ENCODE measurements at places on chromosomes 11 and 22. TPM values are rescaled to one million over a fixed set of nuclear protein-coding genes. Genes with fewer than 3 reads are reported as not detected.

The CNIH2 gene
- 2.6 TPM for total RNA-seq

- no peak for ATAC-seq
Measured at GRCh38 chr22:50547263-50547985, 1.7 kb downstream of the KLHDC7B start.

DNA sequence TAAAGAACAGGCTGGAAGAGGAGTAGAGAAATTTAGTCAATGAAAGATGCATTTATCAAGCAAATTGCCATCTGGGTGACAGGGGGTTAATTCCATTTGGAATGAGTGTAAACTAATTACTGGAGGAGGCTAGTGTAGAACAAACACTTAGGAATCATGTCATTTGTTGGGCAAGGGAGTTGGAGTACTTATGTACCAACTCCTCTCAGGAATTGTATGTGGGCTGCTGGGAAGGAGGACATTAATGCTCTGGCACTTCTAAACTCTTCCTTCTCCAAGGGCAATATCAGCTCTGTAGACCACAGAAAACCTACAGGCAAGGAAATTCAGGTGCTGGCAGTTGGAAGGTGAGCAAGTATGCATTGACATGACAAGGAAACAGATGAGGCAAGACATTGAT, 141.0 kb downstream of the MSANTD4 start:
- ATAC-seq, result no peak

DNA sequence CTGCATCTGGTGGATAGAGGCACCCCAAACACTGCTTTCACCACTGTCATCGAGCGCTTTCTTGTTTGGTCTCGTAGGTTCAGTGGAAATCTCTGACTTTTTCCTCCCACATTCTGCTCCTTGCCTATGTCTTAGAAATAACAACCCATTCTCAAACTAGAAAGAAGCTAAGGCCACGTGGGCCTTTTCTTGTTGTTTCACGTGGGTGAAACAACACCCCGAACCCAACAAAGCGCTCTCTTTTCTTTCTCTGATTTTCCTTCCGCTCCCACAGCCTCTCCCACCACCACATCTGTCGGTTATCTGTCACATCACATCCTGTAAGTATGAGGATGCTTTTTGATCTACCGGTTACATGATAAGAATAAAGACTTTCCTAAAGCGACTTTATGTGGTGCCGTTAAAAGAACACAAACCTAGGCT, 77.1 kb downstream of the LINC01488 start:
- no peak for ATAC-seq

The PKP3 gene
- total RNA-seq, result 1.0 TPM
